ENCODE measurements at places on chromosomes 4 and X. TPM values are rescaled to one million over a fixed set of nuclear protein-coding genes. Genes with fewer than 3 reads are reported as not detected.

DNA sequence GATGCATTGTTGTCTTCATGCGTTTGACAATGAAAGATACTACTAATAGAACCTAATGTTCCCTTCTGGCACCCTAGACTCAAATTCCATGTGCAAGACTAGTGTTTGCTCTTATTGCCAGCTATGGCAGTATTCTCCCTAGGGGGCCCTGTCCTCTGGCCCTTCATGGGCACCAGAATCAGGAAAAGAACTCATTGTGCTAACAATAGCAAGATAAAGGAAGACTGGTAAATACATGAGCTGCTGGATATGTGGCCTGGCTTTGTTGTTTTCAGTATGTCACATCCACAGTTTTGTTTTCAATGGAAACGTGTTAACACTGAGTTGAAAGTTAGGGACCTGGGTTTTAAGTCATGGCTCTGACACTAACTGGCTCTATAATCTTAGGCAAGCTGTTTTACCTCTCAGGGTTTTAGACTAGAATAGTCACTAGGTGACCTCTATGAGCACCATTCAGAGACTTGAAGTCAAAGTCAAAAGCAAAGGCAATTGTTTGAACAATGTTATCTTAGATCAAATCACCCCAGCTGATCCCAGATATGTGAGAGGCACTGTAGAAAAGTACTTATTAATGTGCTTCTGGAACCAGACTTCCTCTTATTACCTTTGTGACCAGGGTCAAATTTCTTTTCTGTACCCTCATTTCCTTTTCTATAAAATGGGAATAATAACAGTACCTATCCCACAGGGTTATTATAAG is 253.7 kb upstream of the DIAPH2 start:
- no peak for DNase-seq

The NEIL3 gene
- total RNA-seq = 8.8 TPM

The ZFP92 gene
- 0.37 TPM for total RNA-seq

DNA sequence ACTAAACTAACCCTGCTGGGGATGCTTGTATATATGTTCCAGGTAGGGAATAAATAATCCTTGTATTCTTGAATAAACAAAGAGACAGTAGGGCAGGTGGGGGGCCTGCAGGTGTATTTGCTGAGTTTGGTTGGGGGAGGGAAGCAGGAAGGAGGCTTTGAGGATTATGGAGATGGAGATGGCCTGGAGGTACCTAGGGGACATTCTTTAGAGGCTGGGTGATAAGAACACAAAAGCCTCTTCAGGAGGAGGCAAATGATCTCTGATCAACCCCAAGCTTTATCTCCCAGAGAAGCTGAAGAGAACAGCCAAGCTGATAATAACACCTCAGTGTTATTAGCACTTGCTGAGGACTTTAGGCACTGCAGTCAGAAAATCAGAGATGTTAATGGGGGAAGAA is 187.7 kb downstream of the MGST2 start:
- DNase-seq = no peak

- no peak for DNase-seq
Measured at GRCh38 chrX:32392655-32393054, 818.7 kb downstream of the DMD start.

DNA sequence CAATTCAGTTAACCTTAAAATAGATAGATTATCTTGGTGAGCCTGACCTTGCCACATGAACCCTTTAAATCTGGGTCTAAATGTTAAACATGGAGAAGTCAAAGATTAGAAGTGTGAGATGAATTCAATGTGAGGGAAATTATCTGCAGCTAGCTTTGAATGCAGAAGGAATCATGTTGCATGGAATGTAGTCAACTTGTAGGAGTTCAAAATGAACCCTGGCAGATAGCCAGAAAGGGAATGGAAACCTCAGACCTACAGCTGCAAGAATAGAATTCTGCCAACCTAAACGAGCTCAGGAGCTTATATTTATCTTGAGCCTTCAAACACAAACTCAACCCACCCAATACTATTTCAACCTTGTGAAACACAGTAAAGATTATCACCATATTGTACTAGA is 632.5 kb downstream of the KCTD8 start:
- DNase-seq = no peak

The OTOP1 gene
- not detected for total RNA-seq

The TAF7L gene
- total RNA-seq = 0.31 TPM

- no peak for DNase-seq
Measured at GRCh38 chr4:3768842-3769641, 2.9 kb downstream of the ADRA2C start.

GRCh38 chr4:146398404-146398803 is 123.3 kb downstream of the SLC10A7 start:
- no peak for DNase-seq

DNA sequence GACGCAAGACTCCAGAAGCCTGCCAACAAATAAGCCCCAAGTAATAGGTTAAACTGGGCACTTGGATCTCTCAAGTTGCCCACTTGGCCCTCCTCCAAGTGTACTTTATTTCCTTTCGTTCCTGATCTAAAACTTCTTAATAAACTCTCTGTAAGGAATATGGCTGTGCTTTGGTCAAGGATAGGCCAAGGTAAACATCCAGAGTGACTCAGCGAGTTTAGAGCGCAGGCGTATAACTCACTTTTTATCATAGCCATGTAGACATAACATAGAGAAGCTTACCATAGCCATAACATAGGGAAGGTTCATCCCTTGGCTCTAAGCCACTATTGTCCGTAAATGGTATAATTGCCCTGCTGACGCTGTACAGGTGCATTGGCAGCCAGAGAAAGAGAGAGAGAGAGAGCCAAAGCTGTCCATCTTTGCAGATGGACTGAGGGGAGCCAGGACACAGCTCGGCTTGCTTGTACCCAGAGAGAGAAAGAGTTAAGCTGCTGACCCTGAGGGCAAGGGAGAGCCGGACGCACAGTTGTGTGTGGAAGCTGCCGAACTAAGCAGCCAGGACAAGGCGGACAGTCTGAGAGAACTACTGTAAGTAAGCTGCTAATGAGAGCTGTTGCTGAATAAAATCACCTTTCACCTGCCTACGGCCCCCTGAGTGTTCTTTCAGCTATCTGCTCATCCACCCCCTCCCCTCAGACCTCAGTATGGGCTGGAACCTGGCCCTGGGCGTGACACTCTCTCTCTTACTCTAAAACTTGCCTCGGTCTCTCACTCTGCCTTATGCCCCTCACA is 1.8 kb downstream of the TLR1 start:
- no peak for DNase-seq

GRCh38 chr4:140805293-140805692 is 49.1 kb upstream of the TBC1D9 start:
- no peak for DNase-seq

The LDB2 gene
- total RNA-seq = 27.0 TPM

GRCh38 chrX:146934256-146934655 is 119.7 kb upstream of the CXorf51A start:
- DNase-seq = no peak

DNA sequence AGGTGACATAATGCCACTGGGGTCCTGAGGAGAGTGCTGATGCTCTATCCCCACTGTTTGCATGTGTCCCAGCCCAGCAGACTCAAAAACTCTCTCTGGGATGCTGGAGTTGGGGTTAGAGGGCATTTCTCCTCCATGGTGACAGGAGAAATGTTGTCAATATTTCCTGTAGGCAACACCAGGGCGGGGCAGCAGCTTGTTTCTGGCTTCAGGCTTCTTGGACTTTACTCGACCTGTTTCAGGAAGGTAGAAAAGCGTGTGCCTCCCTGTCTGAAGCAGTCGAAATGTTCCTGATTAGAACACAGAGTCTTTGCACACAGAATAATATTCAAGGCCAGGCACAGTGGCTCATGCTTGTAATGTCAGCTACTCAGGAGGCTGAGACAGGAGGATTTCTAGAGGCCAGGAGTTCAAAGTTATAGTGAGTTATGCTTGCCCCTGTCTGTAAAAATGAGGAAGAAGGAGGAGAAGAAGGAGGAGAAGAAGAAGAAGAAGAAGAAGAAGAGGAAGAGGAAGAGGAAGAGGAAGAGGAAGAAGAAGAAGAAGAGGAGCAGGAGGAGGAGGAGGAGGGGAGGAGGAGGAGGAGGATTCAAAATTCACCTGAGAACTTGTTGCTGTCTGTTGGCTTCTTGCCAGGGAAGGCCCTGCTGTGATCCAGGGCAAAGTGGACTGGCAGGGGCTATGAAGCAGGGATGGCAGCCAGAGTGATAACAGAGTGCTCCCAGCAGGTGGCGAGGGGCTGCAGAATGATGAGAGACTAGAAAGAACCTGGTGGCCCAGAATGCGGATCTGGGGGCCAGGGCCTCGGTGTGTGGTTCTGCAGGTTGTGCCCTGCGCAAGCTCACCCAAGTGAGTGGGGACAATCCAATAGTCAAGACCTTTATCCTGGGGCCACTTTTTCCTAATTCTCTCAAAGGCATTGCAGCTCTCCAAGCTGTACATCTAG is 82.9 kb downstream of the RTL5 start:
- DNase-seq = no peak

DNA sequence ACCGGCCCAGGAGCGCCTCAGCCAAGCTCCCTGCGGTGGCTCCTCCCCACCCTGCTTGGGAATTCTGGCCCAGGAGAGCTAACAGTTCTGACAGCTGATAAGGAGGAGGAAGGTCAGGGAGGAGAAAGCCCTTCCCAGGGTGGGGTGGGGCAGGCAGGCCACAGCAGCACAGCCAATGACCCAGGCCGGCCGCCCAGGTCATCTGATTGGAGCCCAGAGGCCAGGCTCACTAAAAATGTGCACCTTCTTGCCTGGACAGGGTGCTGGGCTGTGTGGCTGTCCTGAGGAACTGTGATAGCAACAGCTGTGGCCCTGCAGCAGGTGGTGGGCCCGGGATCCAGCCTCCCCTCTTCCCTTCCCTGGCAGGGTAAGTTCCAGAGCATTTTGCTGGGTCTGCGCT is 17.2 kb upstream of the SH3TC1 start:
- no peak for DNase-seq

DNA sequence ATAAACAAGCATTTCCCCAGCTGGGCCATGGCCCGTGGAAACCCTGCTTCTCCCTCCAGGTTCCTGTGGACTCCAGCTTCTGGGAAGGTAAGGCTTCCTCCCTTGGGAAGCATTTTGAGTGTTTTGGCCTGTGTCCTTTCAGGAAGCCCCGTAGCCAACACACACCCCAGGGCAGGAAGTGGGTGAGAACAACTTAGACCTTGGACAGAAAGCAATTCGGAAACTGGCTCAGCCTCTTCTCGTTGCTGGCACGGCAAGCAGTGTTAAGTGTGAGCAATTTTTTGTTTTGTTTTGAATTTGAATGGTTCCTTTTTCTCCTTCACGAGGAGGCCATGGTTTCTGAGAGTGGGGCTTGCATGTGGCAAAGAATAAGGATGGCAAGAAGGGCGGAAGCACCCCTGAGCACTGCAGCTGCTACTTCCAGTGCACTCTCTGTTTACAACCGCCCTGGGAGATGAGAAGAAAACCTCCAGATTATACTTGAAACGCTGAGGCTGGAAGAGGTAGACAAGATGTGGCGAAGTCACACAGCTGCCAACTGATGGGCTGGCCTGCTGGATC is 14.1 kb upstream of the CYTL1 start:
- DNase-seq = no peak

GRCh38 chr4:32962100-32962499 is 2241.9 kb downstream of the PCDH7 start:
- no peak for DNase-seq

GRCh38 chrX:42778096-42778495 is at the start of gene PPP1R2C:
TSS of gene PPP1R2C (minus strand) at chrX:42778163. CDS start at chrX:42778079, 84 bp downstream.
- DNase-seq = no peak

- no peak for DNase-seq
Measured at GRCh38 chrX:111090458-111090857, 5.5 kb upstream of the PAK3 start.

The HSFX3 gene
- not detected for total RNA-seq

DNA sequence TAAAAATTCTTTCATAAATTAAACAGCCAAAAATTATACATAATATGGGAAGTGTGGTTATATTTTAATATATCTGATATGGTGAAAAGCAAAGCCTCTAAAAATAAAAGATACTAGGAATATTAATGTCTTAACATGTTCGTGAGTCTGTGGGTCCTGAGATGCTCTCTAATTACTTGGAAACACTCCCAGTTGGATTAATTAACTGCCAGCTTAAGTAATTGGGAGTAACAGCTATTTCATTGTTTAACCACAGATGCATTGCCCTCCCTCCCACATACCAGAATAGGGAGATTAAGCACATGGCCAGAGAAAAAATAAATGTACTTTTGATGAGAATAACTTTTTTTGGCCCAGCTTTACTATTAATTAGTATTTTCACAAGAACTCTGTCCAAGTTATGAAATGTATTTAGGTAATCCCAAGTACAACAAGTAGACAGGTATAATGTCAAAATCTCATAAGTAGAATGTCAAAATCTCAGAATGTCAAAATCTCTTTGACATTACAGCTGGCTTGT is 79.7 kb downstream of the BTC start:
- DNase-seq = no peak

DNA sequence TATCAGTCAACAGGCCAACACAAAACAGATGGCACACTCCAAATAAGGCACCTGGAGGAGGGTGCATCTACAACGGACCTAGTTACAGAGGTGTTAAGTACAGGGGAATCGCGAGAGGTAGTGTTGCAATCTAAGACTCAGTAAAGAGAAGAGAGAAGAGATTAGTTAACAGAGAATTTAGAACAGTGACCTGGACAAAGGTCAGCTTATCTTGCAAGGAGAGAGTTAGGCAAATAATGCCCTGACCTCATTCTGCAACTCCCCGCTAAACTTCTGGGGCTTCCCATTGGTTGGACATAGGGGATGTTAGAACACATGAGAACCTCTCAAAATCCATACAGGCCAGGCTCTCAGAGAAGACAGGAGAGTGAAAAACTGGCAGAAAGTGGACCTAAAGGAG is 289.4 kb upstream of the GK2 start:
- no peak for DNase-seq
